Cardiac ventricle fibroblast (primary cell): ENCODE measurements at places on chromosomes 6 and 20. TPM values are rescaled to one million over a fixed set of nuclear protein-coding genes. Genes with fewer than 3 reads are reported as not detected.

AK9 gene
- total RNA-seq, result 1.7 and 2.8 TPM in 2 replicates

JAG1 gene
- total RNA-seq, result 36.3 and 36.5 TPM in 2 replicates

FOXC1 gene
- total RNA-seq, result 4.3 and 4.7 TPM in 2 replicates

SH3BGRL2 gene
- total RNA-seq, result 1.8 and 2.5 TPM in 2 replicates

BIRC7 gene
- total RNA-seq, result not detected in 2 replicates

CRISP2 gene
- total RNA-seq, result not detected in 2 replicates

PLCB1 gene
- total RNA-seq, result 6.9 and 9.7 TPM in 2 replicates

SEMG1 gene
- not detected in 2 replicates for total RNA-seq

SENP6 gene
- total RNA-seq, result 44.1 and 47.1 TPM in 2 replicates

HRH3 gene
- total RNA-seq, result not detected in 2 replicates

PI16 gene
- 0.12 TPM in 1 of 2 replicates, not detected in the other for total RNA-seq

CCDC167 gene
- 50.1 and 53.1 TPM in 2 replicates for total RNA-seq

PDE10A gene
- total RNA-seq, result 5.0 and 10.1 TPM in 2 replicates

EBF4 gene
- total RNA-seq, result 0.49 and 0.69 TPM in 2 replicates

PNLDC1 gene
- total RNA-seq, result 0.81 and 1.3 TPM in 2 replicates

KCNB1 gene
- 0.73 and 0.94 TPM in 2 replicates for total RNA-seq

ZNF831 gene
- total RNA-seq, result not detected in 2 replicates

DUSP15 gene
- total RNA-seq, result 0.34 TPM in 1 of 2 replicates, not detected in the other

DTD1 gene
- 29.3 and 31.2 TPM in 2 replicates for total RNA-seq
